HS-5 (cell line): ENCODE measurements at places on chromosomes 5 and 9.

DNA sequence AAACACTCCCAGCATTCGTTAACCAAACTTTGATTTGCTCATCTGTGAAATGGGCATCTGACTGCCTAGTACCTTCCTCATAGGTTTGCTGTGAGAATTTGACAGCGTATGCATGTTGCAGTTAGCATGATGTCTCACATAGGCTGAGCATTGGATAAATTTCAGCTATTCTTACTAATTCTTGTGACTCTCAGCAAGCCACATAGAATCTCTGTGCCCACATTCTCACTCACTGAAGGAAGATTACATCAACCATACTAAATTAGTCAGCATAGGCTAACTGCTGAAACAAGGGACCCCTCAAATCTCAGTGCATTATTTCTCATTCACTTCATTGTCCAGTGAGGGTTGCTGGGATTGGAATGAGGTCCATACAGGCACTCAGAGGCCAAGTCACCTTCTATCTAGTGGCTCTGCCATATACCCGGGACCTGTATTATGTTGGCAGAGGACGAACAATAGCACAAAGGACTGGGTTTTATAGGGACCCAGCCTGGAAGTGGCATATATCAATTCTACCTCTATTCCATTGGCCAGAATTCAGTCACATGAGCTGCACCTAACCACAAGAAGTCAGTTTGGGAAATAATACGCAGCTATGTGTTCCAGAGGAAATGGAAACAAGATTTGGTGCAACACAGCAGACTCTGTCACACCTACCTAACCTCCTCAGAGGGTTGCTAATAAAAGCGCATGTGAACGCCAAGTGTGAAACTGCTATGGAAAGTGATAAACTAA lies 4.2 kb upstream of the PTGER4 start:
- no peak for DNase-seq

DNA sequence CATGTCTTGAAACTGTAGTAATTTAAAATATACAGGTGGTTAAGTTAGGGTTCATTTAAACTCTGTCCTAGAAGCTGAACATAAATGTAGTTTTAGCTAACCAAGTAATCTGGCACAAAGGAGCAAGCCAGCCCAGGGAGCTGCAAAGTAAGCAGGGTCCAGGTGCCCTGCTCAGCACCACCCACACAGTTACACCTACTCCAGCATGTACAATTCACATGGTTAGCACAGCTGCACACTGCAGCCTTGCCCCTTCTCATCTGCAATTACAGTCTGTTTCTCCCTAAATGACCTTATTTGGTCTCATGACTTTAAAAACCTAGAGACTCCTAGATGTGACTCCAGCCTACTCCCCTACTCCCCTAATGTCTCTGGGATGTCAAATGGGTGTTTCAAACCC lies 128.4 kb downstream of the EPB41L4A start:
- DNase-seq, result no peak

- DNase-seq, result no peak
These were observed 98.6 kb upstream of the IER5L start for GRCh38 chr9:129276486-129277230.

DNA sequence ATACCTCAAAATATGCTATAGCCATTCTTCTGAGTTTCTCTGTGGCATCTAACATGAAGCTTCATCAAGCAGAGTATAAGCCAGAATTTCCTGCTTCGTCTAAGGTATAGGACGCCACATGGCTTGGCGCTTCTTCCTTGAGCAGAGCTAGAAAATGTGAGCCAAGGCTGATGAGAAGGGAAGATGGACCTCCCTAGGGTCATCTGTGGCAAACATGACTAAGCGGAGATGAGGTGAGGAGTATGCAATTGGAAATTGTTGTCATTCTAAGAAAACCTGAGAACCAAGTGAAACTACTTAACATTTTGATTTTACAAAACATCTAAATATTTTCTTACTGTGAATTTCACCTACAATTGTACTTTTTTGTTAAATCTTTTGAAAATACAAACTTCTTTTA lies 466.5 kb downstream of the PSAT1 start:
- no peak for DNase-seq

DNA sequence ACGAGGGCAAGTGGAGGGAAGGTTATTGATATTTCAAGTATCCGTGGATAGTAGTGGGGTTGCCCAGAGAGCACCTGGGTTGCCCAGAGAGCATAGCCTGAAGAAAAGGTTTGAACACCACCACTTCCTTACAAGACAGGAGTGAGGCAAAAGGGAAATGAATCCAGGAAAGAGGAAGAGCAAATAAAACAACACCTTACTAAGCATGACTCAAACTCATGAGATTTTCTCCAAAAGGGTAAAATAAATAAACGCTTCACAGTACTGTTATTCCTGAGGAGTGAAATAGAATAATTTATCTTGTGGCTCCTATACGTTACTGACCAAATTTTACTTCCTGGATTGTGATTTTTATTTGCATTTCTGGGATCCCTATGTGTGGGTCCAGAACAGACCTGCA lies 65.2 kb upstream of the PTPRD start:
- DNase-seq, result no peak

- no peak for DNase-seq
These were observed 102.8 kb upstream of the CDKN2B start for GRCh38 chr9:22111954-22112247.

DNA sequence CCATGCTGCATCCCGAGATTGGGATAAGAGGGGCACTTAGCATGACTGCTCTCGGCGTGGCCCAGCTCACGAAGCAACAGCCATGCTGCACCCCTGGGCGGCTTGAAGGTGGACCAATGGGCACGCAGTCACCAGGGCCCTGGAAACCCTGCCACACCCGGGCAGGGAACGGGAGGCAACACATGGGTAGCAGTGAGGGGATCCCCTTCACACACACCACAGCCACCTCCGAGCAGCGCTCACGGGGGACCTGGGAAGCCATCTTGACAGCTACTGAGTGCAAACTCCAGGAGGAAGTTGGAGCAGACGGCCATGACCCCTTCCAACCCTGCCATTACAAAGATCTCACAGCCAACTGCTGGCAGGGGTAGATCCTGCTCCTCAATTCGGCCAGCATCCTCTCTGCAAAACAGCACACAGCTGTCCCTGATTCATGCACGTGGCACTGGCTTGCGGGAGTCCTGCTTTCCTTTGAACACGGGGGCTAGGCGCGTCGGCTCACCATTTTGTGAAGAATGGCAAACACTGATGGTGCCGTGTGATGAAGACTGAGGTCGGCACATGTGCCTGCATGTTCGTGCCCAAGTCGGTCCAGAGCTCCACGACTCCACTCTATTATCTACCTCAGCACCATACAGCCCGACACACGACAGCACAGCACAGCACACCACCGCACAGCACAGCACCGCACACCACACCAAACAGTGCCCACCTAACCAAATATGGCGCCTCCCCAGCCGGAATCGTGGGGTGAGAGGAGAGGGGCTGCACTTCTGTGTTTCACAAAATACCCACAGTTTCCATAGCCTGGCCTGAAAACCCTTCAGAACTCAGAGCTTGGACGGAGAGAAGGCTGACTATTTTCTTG lies 5.0 kb downstream of the UBAC1 start:
- DNase-seq, result no peak

- DNase-seq, result peak; percentile 23
These were observed 30.2 kb downstream of the GOLGA2 start for GRCh38 chr9:128245421-128246151.

DNA sequence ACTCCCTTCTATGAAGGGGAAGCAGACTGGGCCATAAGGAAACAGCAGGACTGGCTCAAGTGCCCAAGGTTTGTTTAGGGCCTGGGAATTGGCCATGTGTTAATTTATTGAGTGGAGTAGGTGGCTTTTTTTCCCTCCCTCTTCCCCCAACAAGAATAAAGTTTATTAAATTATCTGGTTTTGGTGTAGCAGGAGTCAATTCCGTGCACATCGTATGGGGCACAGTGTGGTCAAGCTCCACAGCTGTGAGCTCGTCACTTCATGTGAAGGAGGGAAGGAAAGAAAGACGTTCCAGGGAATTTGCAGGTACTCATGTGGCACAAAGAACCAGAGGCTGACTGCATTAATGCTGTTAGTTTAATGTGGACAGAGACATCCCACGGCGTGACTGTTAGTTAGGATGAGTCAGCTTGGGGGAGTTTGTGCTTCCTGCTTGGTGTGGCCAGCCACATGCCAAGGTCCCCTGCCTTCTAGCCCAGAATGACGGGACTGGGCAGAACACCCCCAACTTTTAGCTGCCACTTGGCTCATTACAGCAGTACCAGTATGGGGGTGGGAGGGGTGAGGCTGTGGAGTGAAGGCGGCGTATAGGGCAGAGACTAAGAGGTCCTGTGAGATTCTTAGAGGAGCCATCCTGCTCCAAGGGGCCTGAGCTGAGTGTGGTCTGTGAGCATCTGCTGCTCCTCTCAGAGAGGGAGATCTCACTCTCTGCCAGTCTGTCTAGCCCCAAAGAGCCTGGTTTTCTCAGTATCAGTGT lies 33.2 kb downstream of the CSF1R start:
- DNase-seq, result no peak

GRCh38 chr5:10699281-10699874 lies 61.7 kb downstream of the DAP start:
- DNase-seq, result no peak

DNA sequence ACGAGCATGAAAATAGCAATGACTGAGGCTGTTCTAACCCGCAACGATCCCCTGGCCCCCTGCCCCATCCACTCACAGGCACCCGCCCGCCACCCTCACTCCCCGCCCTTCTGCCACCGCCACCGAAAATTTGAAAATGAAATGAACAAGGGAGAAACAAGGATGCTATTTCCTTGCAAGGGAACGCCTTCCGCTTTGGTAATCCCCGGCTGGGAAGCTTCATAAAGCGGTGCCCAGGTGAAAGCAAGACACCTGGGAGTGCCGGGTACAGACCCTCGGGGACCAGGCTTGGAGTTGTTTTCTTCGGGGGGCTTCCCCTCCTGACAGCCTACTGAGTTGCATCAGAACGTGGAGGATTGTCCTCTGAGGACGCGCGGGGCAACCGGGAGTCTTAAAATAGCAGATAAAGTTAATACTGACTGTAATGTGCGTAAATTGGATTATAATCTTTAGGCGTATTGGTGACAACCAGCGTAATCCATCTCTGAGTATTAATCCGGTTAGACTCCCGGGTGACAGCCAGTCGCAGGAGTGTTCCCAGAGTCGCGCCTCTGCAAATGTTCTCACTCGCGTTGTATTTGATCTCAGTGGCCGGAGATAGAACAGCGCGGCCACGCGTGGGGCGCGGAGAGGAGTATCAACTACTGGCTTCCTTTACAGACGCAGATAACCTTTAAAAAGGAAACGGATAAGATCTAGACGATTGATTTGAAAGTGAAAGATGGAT lies 885 bp upstream of the MLLT3 start:
- DNase-seq, result no peak

- no peak for DNase-seq
These were observed 51.1 kb downstream of the PDE6A start for GRCh38 chr5:149893403-149893931.

GRCh38 chr5:59744531-59744992 lies 149.0 kb downstream of the PDE4D start:
- peak; percentile 63 for DNase-seq

DNA sequence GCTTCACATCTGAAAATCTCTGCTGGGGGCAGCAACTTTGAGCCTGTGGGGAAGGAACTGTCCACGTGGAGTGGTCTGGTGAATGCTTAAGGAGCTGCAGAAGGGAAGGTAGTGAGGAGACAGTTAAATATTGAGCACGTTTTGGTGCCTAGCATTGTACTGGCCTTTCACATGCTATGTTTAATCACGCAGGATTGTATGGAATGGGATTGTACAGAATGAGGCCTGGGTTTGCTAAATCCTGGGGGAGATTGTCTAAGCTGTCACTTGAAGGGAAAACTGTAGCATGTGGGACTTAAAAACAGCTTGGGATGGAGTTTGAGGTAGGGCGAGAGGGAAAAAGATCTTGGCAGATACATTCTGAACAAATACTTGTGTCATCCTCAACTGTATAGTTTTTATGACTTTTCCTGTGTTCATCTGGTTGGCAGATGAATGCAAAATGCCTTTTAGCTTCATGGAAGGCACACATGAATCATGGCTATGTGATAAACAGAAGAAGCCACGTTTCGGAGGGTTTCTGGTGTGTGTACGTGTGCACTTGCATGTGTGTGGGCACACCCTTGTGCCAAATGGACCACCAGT lies 106.6 kb downstream of the TMC1 start:
- DNase-seq, result no peak

- no peak for DNase-seq
These were observed 62.8 kb downstream of the CDC14B start for GRCh38 chr9:96556701-96557461.

- DNase-seq, result peak; percentile 77
These were observed 119.0 kb downstream of the ENTREP1 start for GRCh38 chr9:69444021-69444420.

DNA sequence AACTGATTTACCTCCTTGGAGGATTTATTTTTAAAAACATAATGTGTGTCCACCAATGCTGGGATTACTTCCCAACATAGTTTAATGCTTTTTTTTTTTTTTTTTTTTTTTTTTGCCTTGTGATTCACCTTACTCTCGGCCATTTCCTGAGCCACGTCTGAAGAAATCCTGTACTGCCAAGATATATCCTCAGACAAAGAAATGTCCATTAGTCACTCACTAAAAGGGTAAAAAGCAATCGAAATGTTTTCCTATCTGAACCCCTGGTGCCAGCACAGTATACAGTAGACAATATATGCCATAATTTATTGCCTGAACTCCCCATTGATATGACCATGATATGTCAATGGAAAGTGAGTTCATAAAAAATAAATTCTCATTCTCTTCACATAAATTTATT lies 344.1 kb downstream of the BNC2 start:
- peak; percentile 42 for DNase-seq

GRCh38 chr5:23631302-23632045 lies 124.1 kb downstream of the PRDM9 start:
- DNase-seq, result peak; percentile 99

DNA sequence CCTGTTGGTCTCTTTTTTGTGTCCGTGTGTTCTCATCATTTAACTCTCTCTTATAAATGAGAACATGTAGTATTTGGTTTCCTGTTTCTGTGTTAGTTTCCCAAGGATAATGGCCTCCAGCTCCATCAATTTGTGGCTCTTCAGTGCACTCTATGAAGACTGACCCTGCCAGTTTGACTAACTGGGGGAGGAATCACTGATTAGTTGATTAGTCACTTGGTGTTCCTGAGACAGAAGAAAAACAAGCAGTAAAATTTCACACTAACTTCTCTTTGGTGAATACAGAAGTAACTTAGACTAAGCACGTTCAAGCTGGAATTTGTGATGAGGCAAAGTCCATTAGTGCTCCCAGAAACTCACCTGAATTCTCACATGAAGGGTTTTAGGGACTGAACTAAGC lies 495.8 kb upstream of the RORB start:
- no peak for DNase-seq

DNA sequence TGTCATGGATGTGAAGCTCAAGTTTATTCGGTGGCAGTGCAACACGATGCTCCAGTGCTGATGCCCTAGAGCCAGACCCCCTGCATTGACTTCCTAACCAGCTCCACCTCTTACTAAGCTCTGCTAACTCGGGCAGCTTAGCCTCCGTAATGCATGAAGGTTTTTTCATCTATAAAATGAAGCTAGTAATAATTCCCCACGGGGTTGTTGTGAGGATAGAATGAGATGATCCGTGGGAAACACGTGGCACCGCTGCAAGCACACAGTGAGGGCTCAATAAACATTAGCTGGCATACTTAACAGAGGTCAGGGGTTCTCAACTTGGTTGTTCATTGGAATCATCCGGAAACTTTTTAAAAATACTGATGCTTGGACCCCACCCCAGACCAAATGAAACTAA lies 6.8 kb downstream of the ENC1 start:
- no peak for DNase-seq
